ENCODE measurements at places on chromosomes 6 and 20.

GRCh38 chr6:42846505-42846904, 32.9 kb upstream of the RPL7L1 start:
- no peak for DNase-seq
- H3K4me1 ChIP-seq = peaks cover 19% of the 10 kb centered on the region
- H3K36me3 ChIP-seq = peaks cover 6% of the 10 kb centered on the region
- H3K27ac ChIP-seq = no peak overlapping the region
- no peak overlapping the region for H3K4me3 ChIP-seq

GRCh38 chr20:48648482-48649051, 179.2 kb downstream of the PREX1 start:
- H3K4me1 ChIP-seq = no peaks in the 10 kb centered on the region
- H3K4me3 ChIP-seq = no peak overlapping the region
- H3K27me3 ChIP-seq = no peaks in the 10 kb centered on the region
- H3K27ac ChIP-seq = no peak overlapping the region

- H3K36me3 ChIP-seq = peaks cover 94% of the 10 kb centered on the region
- no peaks in the 10 kb centered on the region for H3K4me1 ChIP-seq
- H3K4me3 ChIP-seq = no peak overlapping the region
- H3K27ac ChIP-seq = no peak overlapping the region
Measured at GRCh38 chr20:35009665-35010328, 54.1 kb downstream of the MYH7B start.

- no peak overlapping the region for H3K4me3 ChIP-seq
- DNase-seq = no peak
- H3K4me1 ChIP-seq = no peaks in the 10 kb centered on the region
Measured at GRCh38 chr20:64048402-64049044, 916 bp downstream of the SOX18 start.

GRCh38 chr6:12348530-12349511, 58.7 kb downstream of the EDN1 start:
- peak overlapping the region; percentile 81 for H3K27ac ChIP-seq
- peak; percentile 84 for DNase-seq
- no peaks in the 10 kb centered on the region for H3K27me3 ChIP-seq
- H3K36me3 ChIP-seq = no peaks in the 10 kb centered on the region
- no peak overlapping the region for H3K4me3 ChIP-seq
- peaks cover 55% of the 10 kb centered on the region for H3K4me1 ChIP-seq

- H3K36me3 ChIP-seq = peaks cover 16% of the 10 kb centered on the region
- H3K4me1 ChIP-seq = peaks cover 29% of the 10 kb centered on the region
- H3K4me3 ChIP-seq = peak overlapping the region; percentile 65
- DNase-seq = peak; percentile 80
- peak overlapping the region; percentile 93 for H3K27ac ChIP-seq
Measured at GRCh38 chr6:12289365-12289919, 719 bp upstream of the EDN1 start.
